ENCODE measurements at places on chromosomes 7 and 10.

DNA sequence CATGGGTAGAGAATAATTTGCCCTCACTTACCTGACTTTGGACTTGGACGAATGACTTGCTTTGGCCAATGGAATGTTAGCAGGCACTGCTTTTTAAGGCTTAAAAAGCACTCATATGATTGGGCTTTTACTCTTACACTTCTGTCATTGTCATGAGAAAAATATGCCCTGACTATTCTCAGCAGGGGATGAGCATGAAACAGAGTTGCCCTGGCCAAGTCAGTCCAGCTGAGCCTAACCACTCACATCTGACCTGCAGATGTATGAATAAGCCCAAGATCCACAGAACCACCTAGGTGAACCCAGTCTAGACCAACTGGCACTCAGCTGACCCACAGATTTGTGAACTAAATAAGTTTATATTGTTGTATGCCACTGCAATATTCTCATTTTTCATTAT is 573.5 kb downstream of the TNS3 start:
- no peak for DNase-seq

GRCh38 chr7:108375668-108376067 is 80.6 kb downstream of the NRCAM start:
- no peak for DNase-seq

DNA sequence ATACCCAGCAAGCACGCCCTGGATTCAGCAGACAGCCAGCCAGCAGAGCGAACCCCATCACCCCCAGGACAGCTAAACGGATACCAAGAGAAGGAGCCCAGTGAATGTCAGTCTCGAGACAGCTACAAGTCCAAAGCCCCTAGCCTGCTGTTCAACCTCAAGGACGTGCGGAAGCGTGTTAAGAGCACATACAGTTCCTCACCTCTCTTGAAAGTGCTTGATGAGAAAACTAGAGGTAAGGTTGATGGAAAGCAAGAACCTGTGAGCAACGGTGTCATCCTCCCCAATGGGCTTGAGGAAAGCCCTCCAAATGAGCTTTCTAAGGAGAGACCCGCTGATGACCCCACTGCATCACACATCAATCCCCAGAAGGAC is 24.9 kb downstream of the C10orf71 start:
- DNase-seq = no peak

DNA sequence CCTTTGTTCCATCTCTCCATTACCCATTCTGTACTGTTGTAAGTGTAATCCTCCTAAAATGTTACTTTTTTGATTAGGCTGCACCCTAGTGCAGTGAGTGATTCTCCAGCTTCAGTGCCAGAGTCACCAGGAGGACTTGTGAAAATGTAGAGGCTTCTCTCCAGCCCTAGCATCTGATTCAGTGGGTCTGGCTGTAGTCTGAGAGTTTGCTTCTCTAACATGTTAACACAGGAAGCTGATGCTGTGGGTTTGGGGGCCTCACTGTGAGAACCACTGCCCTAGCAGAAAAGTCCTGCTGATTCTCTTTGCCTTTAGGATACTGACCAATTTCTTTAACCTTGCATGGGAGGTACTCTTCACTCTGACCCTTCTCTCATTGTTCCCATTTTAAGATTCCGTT is 24.4 kb downstream of the CSGALNACT2 start:
- no peak for DNase-seq

GRCh38 chr10:99661377-99661763 is 2.1 kb downstream of the ENTPD7 start:
- DNase-seq = no peak

GRCh38 chr10:71750124-71750841 is 23.0 kb downstream of the VSIR start:
- DNase-seq = no peak

GRCh38 chr7:45086331-45087065 is 2.3 kb downstream of the NACAD start:
- DNase-seq = no peak
